ENCODE measurements at places on chromosomes 3 and 15.

GRCh38 chr3:170689296-170689829 is 103.5 kb upstream of the SLC7A14 start:
- peak; percentile 90 for DNase-seq

GRCh38 chr3:59326246-59327024 is 276.6 kb upstream of the CFAP20DC start:
- peak; percentile 37 for DNase-seq

GRCh38 chr3:177427540-177427939 is 230.3 kb upstream of the TBL1XR1 start:
- peak; percentile 27 for DNase-seq

DNA sequence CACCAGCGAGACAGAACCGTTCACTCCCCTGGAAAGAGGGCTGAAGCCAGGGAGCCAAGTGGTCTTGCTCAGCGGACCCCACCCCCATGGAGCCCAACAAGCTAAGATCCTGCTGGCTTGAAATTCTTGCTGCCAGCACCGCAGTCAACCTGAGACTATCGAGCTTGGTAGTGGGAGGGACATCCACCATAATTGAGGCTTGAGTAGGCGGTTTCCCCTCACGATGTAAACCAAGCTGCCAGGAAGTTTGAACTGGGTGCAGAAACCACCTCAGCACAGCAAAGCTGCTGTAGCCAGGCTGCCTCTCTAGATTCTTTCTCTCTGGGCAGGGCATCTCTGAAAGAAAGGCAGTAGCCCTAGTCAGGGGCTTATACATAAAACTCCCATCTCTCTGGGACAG is 151.0 kb downstream of the MBNL1 start:
- DNase-seq: no peak

GRCh38 chr3:52453496-52454249 is at the start of gene TNNC1:
TSS of gene TNNC1 (minus strand) at chr3:52454041. CDS start at chr3:52454015, 26 bp downstream.
- DNase-seq: no peak

DNA sequence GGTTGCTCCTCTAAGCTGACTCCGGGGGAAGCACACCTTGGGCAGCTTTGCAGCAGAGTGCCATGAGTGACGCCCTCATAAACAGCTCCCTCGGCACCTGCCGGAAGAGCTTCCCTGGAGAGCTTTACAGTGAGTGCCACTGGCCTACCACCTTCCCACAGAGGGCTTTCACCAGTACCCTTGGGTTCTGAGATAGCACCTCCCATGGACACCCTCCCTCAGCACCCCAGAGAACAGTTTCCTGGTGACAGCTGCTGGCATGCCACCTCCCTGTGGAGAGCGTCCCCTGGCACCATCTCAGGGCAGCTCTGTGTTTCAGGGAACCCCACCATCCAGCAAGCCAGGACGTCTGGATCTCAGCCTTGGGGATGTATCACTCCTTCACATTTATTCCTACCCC is 49.1 kb downstream of the RUBCN start:
- DNase-seq: no peak

GRCh38 chr15:61393949-61394348 is 164.8 kb upstream of the RORA start:
- DNase-seq: no peak

DNA sequence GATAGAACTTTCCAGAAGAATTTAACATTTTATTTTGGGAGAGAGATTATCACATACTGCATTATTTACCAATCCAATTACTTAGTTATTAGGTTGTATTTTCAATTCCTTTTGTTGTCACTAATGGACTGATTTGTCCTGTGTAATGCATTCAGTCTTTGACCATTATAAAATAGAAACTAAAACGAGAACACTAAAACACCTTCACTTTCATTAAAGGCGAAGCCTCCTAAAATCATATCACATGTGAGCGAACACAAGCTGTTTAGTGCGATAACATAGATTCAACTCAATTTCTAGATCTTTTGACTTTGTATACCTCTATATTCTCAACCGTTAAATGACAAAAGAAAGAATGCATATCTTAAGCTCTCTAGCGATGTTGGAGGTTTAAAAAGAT is 253.4 kb downstream of the VGLL3 start:
- no peak for DNase-seq

DNA sequence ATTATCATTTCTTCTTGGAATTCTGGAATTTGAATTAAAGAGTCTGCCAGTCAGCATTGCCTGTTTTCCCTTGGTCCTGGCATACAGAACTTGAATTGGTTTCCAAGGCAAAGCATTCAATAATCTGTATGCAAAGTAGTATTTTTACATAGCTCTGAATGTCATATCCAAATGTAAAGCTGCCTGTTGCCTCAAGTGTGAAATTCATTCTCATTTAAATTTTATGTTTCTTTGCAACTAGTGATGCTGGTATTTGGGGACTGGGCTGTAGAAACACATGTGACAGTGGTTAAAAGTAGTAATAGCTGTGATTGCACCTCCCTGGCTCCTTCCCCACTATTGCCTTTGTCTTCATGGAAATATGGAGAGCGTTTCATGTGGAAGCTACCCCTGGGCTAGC is 743.9 kb upstream of the GOLIM4 start:
- no peak for DNase-seq

DNA sequence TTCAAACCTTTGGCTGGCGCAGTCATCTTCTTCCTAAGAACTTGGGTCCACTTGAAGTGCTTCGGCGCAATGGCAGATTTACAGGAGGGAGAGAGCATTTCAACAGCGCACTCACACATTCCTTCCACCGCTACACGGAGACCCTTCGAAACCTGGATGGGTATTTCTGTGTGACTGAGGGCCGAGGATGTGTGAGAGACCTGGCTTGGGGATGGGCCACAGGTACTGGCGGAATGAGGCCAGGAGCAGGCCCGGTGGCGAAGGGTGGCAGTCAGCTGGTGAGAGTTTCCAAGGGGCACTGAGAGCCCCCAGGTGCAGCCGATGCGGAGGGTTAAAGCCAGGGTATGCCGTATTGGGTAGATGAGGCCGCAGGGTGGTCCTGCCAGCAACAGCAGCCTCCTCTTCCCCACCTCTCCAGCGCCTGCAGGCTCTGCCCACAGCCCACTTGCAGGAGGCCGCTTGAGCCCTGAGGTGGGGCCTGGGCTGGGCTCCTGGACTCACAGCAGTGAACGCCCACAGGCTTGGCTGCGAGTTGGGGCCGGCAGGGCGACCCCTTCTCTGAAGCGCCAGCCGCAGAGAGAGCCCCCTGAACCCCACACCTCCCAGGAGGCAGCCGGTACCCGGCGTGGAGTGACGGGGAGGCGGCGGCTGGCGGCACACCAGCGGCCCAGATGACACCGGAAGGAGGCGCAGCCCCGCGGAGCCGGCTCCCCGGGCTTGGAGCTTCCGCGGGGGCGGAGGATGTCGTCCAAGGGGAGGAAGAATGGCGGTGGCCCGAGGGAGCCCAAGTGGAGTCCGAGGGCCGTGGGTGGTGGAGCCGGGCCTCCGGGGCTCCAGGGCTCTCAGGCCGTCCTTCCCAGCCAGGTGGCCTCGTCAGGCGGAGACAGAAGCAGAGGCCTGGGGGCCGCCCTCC is 166.5 kb downstream of the NSMCE3 start:
- DNase-seq: no peak

Data from epithelial cell of prostate (primary cell).